ENCODE measurements at places on chromosomes 6 and 20. TPM values are rescaled to one million over a fixed set of nuclear protein-coding genes. Genes with fewer than 3 reads are reported as not detected.

GRCh38 chr6:138560130-138560860 lies 61.0 kb upstream of the NHSL1 start:
- no peaks in the 10 kb centered on the region for H3K27me3 ChIP-seq
- DNase-seq = no peak
- no peak overlapping the region for H3K27ac ChIP-seq
- H3K4me3 ChIP-seq = no peak overlapping the region
- no peaks in the 10 kb centered on the region for H3K4me1 ChIP-seq

GRCh38 chr20:46814366-46815232 lies 80.0 kb upstream of the EYA2 start:
- no peaks in the 10 kb centered on the region for H3K4me1 ChIP-seq
- no peak overlapping the region for H3K27ac ChIP-seq
- no peaks in the 10 kb centered on the region for H3K36me3 ChIP-seq
- no peak for DNase-seq
- peaks cover 46% of the 10 kb centered on the region for H3K27me3 ChIP-seq

DNA sequence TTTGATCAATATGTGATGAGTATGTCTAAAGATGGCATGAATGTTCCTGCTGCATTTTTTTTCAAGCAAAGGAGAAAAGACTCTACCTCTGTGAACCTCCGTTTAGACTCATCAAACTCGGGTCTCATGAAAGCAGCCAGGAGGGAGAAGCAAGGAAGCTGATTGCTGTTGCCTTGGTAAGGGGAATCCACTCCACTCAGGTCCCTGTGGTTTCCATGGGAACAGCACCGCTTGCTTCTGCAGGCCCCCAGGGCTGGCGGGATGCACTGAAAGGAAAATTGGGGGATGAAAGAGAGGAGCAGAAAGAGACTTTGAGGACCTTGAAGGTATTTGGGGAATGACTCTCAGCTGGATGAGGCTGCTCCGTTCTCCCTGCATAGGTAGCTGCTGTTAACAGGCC lies 249.6 kb upstream of the RIN2 start:
- H3K4me3 ChIP-seq = no peak overlapping the region
- no peaks in the 10 kb centered on the region for H3K4me1 ChIP-seq
- no peaks in the 10 kb centered on the region for H3K27me3 ChIP-seq
- no peak overlapping the region for H3K27ac ChIP-seq

GRCh38 chr6:104642871-104643270 lies 216.8 kb downstream of the HACE1 start:
- no peak overlapping the region for H3K27ac ChIP-seq
- no peak for DNase-seq
- H3K4me3 ChIP-seq = no peak overlapping the region
- no peaks in the 10 kb centered on the region for H3K36me3 ChIP-seq
- H3K4me1 ChIP-seq = peaks cover 16% of the 10 kb centered on the region

DNA sequence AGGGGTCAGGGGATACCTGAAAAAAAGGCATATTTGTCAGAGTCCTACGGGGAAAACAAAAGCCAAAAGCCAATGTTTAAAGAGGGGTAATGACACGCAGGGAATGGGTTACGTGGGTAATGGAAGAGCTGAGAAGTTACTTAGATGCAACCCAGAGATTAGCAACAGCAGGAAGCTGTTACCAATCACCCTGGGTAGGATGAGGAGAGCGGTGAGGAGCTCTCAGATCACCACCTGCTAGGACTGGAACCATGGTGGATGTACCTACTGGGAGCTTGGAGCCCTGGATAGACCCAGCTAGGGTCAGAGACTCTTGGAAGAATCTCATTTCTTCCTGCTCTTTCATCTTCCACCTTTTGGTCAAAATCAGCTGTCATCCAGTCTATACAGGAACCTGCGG lies 51.2 kb upstream of the RNF24 start:
- H3K27ac ChIP-seq = peak overlapping the region; percentile 23
- H3K4me1 ChIP-seq = peaks cover 4% of the 10 kb centered on the region
- no peaks in the 10 kb centered on the region for H3K36me3 ChIP-seq
- H3K27me3 ChIP-seq = no peaks in the 10 kb centered on the region

GRCh38 chr20:41587523-41587922 lies 30.7 kb downstream of the CHD6 start:
- H3K4me1 ChIP-seq = peaks cover 2% of the 10 kb centered on the region
- DNase-seq = no peak
- H3K36me3 ChIP-seq = peaks cover 34% of the 10 kb centered on the region
- H3K4me3 ChIP-seq = no peak overlapping the region
- no peaks in the 10 kb centered on the region for H3K27me3 ChIP-seq
- H3K27ac ChIP-seq = no peak overlapping the region

GRCh38 chr6:40479706-40480105 lies 107.5 kb downstream of the LRFN2 start:
- no peak overlapping the region for H3K4me3 ChIP-seq
- no peak overlapping the region for H3K27ac ChIP-seq
- H3K27me3 ChIP-seq = no peaks in the 10 kb centered on the region
- H3K36me3 ChIP-seq = no peaks in the 10 kb centered on the region

DNA sequence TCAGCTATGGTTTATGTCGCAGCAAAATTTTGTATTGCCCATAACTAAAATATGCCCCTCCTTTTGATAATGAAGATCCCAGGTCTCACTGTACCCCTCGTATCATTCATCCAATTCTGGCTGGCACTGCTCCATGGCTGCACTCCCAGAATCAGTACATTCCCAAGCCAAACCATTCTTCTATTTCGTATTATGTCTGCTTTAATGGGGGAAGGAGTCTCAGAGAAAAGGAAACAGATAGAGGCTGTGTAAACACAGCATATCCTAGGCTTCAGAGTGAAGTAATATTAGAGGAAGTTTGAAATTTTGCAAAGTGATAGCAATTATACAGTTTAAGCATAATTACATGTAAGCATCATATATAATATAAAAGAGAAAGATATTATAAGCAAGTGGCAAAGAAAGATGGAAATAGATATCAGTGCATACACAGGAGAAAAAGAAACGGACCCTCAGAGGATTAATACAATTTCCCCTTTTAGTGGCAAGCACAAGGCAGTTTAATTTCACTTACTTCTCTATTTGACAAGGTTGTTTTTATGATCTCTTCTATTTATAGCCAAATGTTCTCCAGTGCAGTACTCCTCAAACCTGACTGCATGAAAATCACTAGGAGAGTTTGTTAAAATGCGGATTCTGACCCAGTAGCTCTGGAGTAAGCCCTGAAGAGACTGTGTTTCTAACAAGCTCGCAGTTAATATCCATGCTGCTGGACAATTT lies 56.5 kb upstream of the TENT5A start:
- peak overlapping the region; percentile 51 for H3K27ac ChIP-seq
- H3K4me1 ChIP-seq = peaks cover 17% of the 10 kb centered on the region
- DNase-seq = no peak
- no peaks in the 10 kb centered on the region for H3K27me3 ChIP-seq
- H3K36me3 ChIP-seq = no peaks in the 10 kb centered on the region

- DNase-seq = no peak
- no peak overlapping the region for H3K27ac ChIP-seq
- H3K27me3 ChIP-seq = no peaks in the 10 kb centered on the region
- no peaks in the 10 kb centered on the region for H3K4me1 ChIP-seq
- no peak overlapping the region for H3K4me3 ChIP-seq
- no peaks in the 10 kb centered on the region for H3K36me3 ChIP-seq
These were observed 32.3 kb downstream of the KCNQ5 start for GRCh38 chr6:72654071-72654621.

- H3K4me1 ChIP-seq = no peaks in the 10 kb centered on the region
- no peak overlapping the region for H3K27ac ChIP-seq
- H3K27me3 ChIP-seq = peaks cover 4% of the 10 kb centered on the region
These were observed 157.4 kb upstream of the LAMA2 start for GRCh38 chr6:128725271-128726233.

DNA sequence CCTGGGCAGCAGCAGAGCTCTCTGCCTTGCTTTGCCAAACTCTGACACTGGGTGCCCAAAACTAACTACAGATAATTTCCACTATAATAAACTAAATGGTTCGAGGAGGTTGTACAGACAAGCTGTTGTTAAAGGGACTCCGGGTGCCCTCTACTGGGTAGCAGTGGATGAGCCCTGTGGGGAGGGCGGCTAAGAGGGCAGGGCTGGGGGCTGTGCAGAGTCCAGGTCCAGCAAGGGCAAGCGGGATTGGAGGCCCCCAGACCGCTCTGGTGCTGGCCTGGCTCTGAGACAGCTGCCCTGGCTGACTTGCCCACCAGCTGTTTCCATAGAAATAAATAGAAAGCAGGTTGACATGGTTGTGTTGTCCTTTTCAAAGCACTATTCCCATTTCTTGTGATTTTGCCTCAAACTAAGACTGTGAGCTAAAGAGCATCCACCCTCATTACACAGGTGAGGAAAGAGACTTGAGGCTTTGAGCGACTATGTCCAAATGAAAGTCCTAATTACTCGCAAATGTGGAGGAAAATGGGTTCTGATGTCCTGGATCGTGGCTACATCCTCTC lies 167.6 kb upstream of the CST7 start:
- no peak overlapping the region for H3K4me3 ChIP-seq
- no peaks in the 10 kb centered on the region for H3K36me3 ChIP-seq
- peaks cover 6% of the 10 kb centered on the region for H3K4me1 ChIP-seq
- H3K27me3 ChIP-seq = no peaks in the 10 kb centered on the region

GRCh38 chr6:80143419-80143937 lies 37.0 kb downstream of the BCKDHB start:
- DNase-seq = no peak
- H3K27me3 ChIP-seq = no peaks in the 10 kb centered on the region
- H3K36me3 ChIP-seq = no peaks in the 10 kb centered on the region
- no peaks in the 10 kb centered on the region for H3K4me1 ChIP-seq

GRCh38 chr6:125586074-125586473 lies 163.4 kb upstream of the HEY2 start:
- no peaks in the 10 kb centered on the region for H3K4me1 ChIP-seq
- no peak for DNase-seq
- H3K36me3 ChIP-seq = no peaks in the 10 kb centered on the region
- H3K27me3 ChIP-seq = peaks cover 5% of the 10 kb centered on the region
- no peak overlapping the region for H3K4me3 ChIP-seq
- H3K27ac ChIP-seq = no peak overlapping the region

DNA sequence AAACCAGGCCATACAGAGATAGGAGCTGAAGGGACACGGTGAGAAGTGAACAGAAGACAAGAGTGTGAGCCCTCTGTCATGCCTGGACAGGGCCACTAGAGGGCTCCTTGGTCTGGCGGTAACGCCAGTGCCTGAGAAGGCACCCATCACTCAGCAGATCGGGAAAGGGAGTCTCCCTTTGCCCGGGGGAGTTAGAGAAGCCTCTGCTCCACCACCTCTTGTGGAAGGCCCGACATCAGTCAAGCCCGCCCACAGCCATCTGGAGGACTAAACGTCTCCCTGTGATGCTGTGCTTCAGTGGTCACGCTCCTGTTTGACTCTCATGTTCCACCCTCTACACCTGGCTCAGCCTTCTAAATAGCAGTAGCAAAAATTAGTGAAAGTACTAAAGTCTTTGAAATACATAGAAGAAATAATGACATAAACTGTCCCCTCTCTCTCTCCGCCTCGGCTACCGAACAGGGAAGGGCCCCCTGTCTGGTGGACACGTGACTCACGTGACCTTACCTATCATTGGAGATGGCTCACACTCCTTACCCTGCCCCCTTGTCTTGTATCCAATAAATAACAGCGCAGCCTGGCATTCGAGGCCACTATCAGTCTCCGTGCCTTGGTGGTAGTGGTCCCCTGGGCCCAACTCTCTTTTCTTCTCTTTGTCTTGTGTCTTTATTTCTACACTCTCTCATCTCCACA lies 66.7 kb downstream of the RPP21 start:
- H3K27ac ChIP-seq = no peak overlapping the region
- no peaks in the 10 kb centered on the region for H3K36me3 ChIP-seq
- peak overlapping the region; percentile 19 for H3K4me3 ChIP-seq
- H3K27me3 ChIP-seq = peaks cover 7% of the 10 kb centered on the region

DNA sequence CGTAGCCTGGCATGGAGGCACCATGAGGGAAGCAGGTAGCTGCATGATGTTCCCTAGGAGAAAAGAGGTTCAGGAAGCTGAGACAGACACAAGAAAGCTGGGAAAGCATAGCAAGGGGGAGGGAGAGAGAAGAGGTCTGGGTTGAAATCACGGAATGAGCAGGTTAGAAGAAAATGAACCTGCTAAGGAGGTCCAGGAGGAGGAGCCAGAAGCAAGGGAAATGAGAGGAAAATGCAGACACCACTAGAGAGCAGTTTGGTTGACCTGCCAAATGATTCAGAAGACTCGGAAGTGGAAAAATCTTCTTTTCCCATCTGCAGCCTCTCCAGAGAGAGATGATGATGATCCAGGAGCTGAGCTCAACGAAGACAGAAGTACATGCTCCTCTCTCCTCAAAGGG lies 70.9 kb downstream of the VIP start:
- no peaks in the 10 kb centered on the region for H3K27me3 ChIP-seq
- no peak overlapping the region for H3K4me3 ChIP-seq
- DNase-seq = no peak
- no peak overlapping the region for H3K27ac ChIP-seq
- no peaks in the 10 kb centered on the region for H3K36me3 ChIP-seq
- H3K4me1 ChIP-seq = no peaks in the 10 kb centered on the region

DNA sequence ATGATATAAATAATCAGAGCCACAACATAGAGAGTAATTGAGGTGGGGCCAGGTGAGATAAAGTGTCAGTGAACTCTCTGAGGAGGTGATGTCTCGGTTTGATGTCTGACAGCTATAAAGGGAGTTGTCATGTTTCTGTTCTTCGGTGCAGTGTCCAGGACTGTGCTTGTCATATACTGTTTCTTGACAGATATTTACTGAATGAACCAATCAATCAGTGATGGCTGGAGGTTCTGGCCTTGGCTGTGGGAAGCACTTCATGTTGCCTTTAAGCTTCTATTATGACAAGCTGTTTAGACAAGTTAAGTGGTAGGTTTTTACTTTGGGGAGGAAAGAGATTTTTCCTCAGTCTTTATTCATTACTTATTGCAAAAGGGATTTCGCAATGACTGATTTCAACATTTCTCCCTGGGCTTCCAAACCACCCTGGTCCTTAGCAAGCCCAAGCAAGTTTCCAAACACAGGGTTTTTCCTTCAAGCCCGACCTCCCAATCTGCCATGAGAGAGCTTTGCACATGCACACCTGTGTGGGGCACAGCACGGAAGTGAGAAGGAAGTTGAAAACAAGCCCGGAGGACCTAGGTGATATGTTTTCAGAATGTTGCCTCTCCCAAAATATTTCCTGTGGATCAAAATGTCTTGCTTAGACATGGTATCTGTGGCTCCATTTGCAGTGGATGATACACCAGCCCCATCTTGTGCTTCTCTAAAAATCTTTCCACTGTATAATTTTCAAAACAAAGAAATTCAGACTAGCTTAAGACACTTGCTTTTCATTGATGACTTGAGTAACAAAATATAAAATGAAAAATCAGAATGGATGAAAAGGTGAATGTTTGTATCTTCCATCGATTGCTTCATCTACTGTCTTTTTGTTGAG lies 567.3 kb upstream of the BTBD3 start:
- no peaks in the 10 kb centered on the region for H3K4me1 ChIP-seq
- no peak overlapping the region for H3K4me3 ChIP-seq

The PSMB9 gene
- total RNA-seq = 158 TPM

The HSD17B8 gene
- total RNA-seq = 14.9 TPM

The TBXT gene
- total RNA-seq = not detected

The SIRPB1 gene
- 89.5 TPM for total RNA-seq

The SLC17A3 gene
- total RNA-seq = not detected

The RAD21L1 gene
- total RNA-seq = not detected

The KIFC1 gene
- total RNA-seq = 9.2 TPM

The SRMS gene
- 1.5 TPM for total RNA-seq

The PPIL6 gene
- 0.91 TPM for total RNA-seq

The OR2H1 gene
- not detected for total RNA-seq

The EGFL8 gene
- total RNA-seq = 7.3 TPM

The RTN4IP1 gene
- total RNA-seq = 5.2 TPM

The PKIB gene
- 1.2 TPM for total RNA-seq

The MCHR2 gene
- not detected for total RNA-seq

Measured in spleen (tissue), 13 donors.